ENCODE measurements at places on chromosomes 6 and 20. TPM values are rescaled to one million over a fixed set of nuclear protein-coding genes. Genes with fewer than 3 reads are reported as not detected.

DNA sequence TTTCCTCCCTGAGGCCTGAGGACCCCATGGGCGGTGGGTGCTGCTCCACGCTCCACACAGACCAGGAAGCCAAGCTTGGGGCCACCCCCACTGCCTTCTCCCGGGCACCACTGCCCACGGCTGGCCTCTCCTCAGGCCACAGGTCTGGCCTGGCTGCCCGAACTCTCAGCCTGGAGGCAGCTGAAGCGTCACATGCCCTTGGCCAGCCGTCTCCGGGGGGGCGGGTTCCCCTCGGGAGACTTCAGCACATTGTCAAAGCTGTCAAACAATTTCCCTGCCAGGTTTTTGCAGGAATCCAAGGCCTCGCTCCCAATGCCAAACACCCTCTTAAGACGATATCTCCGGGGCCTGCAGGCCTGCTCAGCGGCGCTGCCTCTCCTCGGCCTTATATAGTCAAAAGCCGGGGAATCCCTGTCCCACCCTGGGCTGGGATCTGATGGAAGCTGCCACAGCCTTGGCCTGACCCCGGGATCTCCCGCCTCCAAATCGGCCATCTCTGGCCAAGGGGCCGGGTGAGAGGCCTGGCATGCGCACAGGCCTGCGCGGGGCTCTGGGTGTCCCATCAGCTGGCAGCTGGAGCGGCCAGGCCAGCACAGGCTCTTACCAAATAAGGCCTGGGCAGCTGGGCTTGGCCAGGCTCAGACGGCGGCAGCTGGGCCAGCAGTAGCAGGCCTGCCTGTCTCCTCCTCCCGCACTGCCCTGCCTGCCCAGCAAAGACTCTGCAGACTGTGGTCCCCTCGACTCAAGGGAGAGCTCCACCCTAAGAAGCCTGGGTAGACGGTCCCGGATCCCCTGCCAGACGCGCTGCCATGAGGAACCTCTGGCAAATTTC is 49.7 kb downstream of the RBM38 start:
- peak overlapping the region; percentile 93 for H3K27ac ChIP-seq
- no peak overlapping the region for H3K4me3 ChIP-seq
- no peaks in the 10 kb centered on the region for H3K36me3 ChIP-seq
- peaks cover 7% of the 10 kb centered on the region for H3K4me1 ChIP-seq
- H3K27me3 ChIP-seq: no peaks in the 10 kb centered on the region

- DNase-seq: peak; percentile 93
- H3K36me3 ChIP-seq: no peaks in the 10 kb centered on the region
- H3K4me3 ChIP-seq: peak overlapping the region; percentile 51
- H3K27ac ChIP-seq: peak overlapping the region; percentile 95
- no peaks in the 10 kb centered on the region for H3K27me3 ChIP-seq
Measured at GRCh38 chr6:25992413-25993340, 30.1 kb downstream of the TRIM38 start.

DNA sequence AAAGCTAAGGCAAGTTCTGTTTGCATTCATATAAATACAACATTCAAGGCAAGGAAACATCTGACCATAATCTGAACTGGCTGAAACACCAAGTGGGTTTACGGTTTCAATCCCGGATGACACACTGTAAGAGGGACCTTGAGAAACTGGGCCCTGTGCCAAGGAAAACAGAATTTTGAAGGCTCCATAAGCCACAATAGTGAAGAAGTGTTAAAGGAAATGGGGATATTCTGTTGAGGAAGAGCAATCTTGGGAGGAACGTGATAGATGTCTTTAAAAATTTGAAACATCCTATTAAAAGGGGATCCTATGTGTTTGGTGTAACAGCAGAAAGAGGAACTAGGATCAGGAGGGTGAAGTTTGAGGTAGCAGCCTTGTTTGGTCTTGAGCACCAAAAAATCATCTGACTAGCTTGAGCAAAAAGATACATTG is 82.4 kb upstream of the TAB2 start:
- H3K4me1 ChIP-seq: no peaks in the 10 kb centered on the region
- no peak overlapping the region for H3K4me3 ChIP-seq
- H3K36me3 ChIP-seq: no peaks in the 10 kb centered on the region
- H3K27me3 ChIP-seq: no peaks in the 10 kb centered on the region

Gene TGM3
- total RNA-seq: not detected

- no peaks in the 10 kb centered on the region for H3K27me3 ChIP-seq
- DNase-seq: no peak
- peak overlapping the region; percentile 64 for H3K4me3 ChIP-seq
- peak overlapping the region; percentile 97 for H3K27ac ChIP-seq
- no peaks in the 10 kb centered on the region for H3K4me1 ChIP-seq
- H3K36me3 ChIP-seq: no peaks in the 10 kb centered on the region
Measured at GRCh38 chr20:37346236-37346534, 245 bp downstream of the SRC start.

Measured in breast epithelium (tissue), 4 donors.